ENCODE measurements at places on chromosomes 12 and 14.
A peak's percentile ranks its signal among the peaks of the same experiment; 100 is the strongest.

DNA sequence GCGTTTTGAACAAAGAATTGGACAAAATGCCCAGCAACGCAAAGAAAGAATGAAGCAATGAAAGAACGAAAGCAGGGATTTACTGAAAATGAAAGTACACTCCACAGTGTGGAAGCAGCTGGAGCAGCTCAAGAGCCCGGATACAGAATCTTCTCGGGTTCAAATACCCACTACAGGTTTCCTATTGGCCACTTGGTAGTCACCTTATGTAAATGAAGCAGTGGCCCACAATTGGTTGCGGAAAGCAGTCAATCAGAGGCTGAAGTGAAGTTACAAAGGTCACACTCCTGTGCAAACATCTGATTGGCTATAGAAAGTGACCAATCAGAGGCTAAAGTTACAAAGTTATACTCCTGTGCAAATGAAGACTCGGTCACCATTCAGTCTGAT is 15.0 kb upstream of the PPP1R13B start:
- DNase-seq: no peak

DNA sequence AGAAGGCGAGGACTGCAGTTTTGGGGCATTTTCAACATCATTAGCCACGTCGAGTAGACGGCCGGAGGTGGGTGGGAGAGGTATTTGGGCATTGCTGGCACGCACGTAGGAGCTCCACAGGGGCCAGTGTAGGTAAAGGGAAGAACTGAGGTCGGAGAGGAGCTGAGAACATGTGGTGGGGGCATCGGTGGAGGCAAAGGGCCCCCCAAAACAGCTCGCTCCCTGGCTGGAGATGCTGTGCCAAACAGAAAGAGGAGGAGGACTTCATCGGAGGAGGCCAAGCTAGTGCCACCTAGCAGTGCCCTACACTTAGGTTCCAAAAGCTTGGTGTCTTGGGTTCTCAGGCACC is 52.0 kb upstream of the PPP2R5C start:
- DNase-seq: no peak

DNA sequence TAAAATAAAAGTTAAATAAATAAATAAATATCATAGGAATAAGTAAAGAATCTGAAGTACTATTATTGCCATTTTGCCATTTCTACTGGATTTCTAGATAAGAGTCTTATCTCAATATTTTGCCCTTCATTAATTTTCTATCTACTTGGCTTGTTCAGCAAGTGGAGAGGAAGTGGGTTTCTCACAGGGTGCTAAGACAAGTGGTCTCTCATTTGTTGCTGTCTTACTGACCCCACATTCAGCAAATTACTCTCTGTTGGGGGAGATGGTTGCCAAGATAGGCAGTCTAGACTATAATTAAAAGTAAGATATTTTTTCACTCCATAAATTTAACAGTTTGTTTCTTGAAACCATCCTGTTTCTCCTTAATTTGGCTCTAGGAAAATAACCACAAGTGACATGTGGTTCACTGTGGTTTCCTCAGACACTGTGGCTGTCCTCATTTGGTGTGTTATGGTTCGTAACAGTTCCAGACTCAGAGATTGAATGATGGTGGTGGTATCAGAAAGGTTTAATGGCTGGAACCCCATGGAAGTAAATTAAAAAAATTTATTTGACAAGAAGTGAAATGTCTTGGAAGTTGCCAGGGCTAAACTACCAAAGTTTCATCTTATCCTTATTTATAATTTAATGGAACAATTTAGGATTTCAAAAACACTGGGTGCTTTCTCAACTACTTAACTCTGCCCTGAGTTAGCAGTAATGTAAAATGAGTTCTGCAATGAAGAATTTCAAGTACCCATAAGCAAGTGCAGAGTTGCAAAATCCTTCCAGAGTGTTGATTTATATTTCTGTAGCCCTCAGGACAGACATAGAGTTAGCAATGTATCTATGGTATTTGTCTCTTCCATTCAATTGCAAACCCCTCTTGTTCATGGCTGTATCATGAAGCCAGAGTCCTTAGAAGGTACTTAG is 214.8 kb downstream of the MSRB3 start:
- DNase-seq: no peak

GRCh38 chr12:16324772-16325171 is 22.7 kb upstream of the MGST1 start:
- DNase-seq: no peak

DNA sequence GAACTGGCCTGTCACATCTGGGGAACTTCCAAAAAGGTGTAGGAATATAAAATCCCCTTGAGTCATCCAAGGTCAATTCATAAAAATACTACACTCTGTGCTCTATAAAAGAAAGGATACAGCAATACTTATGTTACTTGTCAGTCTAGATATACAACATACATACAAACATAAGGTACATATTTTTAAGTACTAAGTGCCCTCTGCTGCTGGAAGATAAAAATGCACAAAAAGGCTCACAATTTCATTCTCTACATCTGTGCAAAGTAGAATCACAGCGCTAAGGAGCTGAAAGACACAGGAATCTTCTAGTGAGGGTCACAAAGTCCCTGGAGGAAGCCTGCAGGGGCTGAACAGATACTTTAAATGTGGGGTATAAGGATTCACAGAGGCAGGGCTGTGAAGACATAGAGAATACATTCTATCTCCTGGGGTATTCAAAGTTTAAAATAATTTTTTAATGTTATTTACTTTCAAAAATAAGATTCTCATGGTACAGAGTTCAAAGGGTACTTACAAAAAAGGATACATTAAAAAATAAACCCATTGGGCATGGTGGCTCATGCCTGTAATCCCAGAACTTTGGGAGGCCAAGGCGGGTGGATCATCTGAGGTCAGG is 10.2 kb upstream of the GOLGA5 start:
- peak; percentile 25 for DNase-seq

DNA sequence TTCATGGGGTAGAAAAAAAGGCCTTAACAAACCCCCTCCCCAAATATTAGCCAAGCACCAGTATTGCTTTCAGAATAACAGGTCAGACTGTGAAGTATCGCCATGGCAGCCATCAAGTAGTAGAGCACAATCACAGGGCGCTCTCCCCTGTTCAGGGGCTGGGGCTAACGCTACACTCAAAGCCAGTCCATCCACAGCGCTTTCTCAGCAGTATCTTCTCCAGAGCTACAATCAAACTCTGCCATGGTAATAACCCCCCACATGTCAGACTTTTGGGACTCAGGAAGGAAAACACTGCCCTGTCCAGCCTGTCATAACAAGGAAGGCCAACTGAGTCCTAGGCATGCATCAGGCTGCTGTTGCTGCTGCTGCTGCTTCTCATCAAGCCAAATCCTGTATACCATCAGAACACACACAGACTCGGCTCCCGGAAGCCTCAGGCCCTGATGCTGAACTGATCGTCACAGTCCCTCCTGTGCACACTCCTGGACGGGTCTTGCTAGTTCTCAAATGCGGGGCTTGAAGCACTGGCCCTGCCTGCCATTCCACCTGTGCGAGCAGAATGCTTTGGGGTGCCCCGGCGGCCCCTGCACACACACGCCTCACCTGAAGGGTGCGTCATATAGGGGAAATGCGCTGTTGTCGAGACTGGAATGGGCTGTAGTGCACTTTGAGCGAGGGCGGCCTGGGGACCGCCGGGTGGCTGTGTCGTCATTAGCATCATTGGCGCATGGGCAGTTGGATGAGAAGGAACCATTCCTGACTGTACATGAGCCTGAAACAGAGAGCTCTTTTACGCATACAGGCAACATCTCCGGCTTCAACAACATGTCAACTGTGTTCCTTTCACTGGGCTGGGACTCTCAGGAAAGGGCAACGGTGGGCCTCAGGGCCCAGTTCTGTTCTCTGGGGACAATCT is 47.6 kb downstream of the SH2B3 start:
- no peak for DNase-seq

GRCh38 chr14:74983343-74983742 is 19.4 kb upstream of the EIF2B2 start:
- no peak for DNase-seq

DNA sequence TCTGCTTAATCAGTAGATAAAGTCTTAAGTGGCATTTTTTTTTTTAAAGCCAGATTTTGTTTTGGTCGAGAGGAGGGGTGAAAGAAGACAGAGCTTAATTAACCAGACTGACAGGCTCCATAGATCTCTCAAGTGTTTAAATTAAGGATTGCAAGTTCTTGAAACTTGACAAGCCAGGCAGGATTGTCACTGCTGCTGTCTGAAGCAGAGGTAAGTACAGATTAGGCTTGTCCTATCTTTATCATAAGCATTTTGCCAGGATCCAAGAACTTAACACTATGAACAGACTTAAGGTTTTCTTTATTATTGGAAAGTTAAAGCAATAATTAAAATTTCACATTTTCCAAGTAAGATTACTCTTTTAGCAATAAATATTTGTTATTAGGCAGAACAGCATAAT is 179.6 kb upstream of the LMO3 start:
- no peak for DNase-seq

GRCh38 chr14:89845346-89845745 is 109.2 kb downstream of the EFCAB11 start:
- peak; percentile 72 for DNase-seq

GRCh38 chr12:67742461-67742860 is 93.9 kb downstream of the DYRK2 start:
- DNase-seq: no peak

DNA sequence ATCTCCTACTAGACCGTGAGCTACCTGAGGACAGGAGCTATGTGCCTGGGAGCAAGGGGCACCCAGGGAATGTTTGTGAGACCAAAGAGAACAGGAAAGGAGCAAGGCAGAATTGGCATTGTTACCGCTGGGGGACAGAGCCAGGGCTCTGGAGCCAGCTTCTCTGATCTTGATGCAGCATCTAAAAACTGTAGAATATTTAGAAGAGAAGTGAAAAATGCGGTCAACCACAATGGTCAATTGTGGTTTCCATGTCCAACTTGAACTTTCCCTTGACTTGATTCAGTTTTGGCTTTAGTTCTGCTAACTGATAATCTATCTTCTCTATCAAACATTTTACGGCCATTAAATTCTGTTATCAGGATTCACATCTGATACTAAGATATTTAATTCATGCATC is 201.2 kb downstream of the ANO4 start:
- no peak for DNase-seq

- DNase-seq: no peak
These were observed 93.9 kb upstream of the OVCH1 start for GRCh38 chr12:29591140-29592020.

- DNase-seq: no peak
These were observed 988.3 kb downstream of the VRK1 start for GRCh38 chr14:97785495-97785894.

DNA sequence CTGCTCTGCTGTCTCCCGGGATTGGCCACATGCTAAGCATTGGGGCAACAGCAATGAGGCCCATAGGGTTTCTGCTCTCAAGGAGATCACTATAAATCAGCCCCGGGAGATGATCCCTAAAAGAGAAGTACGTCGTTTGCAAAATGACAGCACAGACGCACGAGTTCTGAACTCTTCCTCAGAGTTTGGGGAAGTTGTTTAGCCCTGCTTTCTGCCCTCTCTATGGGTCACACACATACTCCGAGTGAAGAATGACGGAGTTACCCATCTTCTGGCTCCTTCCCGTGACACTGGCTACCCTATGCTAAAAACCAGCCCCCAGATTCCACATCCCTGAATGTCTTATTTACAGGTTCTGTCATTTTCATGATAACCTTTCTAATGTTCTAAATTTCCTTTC is 258.0 kb upstream of the PLEKHG7 start:
- no peak for DNase-seq

GRCh38 chr12:33546004-33546403 is 106.4 kb upstream of the SYT10 start:
- no peak for DNase-seq

DNA sequence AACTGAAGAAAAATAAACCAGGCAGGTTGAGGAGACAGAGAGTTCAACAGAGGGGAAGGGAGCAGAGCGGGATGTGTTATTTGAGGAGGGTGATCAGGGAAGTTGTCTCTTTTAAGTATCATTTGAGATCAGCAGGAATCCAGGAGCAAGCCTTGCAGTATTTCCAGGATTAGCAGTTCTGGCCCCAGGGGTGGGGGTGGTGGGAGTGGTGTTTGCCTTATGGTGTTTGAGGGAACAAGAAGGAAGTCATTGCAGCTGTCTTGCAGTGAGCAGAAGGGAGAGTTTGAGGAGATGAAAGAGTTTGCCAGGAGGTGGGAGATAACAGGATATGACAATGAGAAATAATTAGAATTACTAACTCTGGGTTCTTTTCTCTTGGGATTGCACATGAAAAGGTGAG is 418.6 kb downstream of the NELL2 start:
- no peak for DNase-seq

- no peak for DNase-seq
These were observed 157.0 kb upstream of the RBM19 start for GRCh38 chr12:114123108-114123507.

GRCh38 chr12:74646831-74647230 is 109.2 kb downstream of the ATXN7L3B start:
- DNase-seq: no peak

GRCh38 chr12:105841840-105842239 is 296.9 kb downstream of the NUAK1 start:
- DNase-seq: no peak

DNA sequence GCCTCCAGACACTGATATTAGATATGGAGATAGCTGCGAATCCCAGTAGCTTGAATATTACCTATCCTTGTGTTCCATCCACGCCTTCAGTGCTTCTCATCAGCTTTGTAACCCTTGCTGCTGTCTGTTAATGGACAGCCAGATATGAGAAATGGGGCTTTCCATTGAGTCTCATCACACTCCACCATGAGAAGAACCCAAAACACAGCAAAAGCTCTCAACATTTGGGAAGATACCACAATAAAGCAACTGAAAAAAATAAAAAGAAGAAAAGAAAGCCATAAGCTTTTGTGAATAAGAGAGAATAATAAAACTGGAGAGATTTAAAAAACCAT is 225.4 kb downstream of the GALC start:
- no peak for DNase-seq

GRCh38 chr14:64708148-64709004 is 4.2 kb downstream of the PLEKHG3 start:
- no peak for DNase-seq

DNA sequence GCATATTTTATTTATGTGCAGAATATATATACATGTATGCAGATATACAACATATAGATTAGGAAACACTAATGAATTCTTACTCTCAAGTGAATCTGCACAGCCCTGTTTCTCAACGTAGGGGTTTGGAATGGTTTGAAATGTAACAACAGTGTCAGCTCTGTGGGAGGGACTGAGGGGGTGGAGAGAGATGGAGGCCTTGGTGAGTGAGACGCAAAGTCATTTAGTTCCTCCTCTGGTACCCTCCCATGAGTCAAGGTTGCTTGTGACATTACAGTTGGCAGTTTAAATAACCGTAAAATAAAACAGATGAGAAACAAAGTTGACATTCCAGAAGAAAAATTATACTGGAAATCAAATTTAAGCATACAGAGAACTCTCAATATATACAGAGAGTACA is 313.0 kb upstream of the PRKD1 start:
- no peak for DNase-seq

- DNase-seq: peak; percentile 43
These were observed 752 bp downstream of the PRICKLE1 start for GRCh38 chr12:42588524-42589464.

GRCh38 chr12:90084018-90084417 is 375.4 kb upstream of the ATP2B1 start:
- no peak for DNase-seq

GRCh38 chr14:106843951-106844483 is 1317.6 kb downstream of the TMEM121 start:
- DNase-seq: peak; percentile 13

GRCh38 chr14:39229222-39229543 is 4.5 kb upstream of the MIA2 start:
- DNase-seq: no peak

GRCh38 chr12:73678335-73678734 is 859.3 kb upstream of the ATXN7L3B start:
- no peak for DNase-seq

- no peak for DNase-seq
These were observed 20.5 kb downstream of the RNF212B start for GRCh38 chr14:23258256-23258655.

- no peak for DNase-seq
These were observed 445.6 kb upstream of the MIS18BP1 start for GRCh38 chr14:45698462-45699134.
